Effector memory CD4-positive, alpha-beta T cell (primary cell): ENCODE measurements at places on chromosomes 1 and 21.

DNA sequence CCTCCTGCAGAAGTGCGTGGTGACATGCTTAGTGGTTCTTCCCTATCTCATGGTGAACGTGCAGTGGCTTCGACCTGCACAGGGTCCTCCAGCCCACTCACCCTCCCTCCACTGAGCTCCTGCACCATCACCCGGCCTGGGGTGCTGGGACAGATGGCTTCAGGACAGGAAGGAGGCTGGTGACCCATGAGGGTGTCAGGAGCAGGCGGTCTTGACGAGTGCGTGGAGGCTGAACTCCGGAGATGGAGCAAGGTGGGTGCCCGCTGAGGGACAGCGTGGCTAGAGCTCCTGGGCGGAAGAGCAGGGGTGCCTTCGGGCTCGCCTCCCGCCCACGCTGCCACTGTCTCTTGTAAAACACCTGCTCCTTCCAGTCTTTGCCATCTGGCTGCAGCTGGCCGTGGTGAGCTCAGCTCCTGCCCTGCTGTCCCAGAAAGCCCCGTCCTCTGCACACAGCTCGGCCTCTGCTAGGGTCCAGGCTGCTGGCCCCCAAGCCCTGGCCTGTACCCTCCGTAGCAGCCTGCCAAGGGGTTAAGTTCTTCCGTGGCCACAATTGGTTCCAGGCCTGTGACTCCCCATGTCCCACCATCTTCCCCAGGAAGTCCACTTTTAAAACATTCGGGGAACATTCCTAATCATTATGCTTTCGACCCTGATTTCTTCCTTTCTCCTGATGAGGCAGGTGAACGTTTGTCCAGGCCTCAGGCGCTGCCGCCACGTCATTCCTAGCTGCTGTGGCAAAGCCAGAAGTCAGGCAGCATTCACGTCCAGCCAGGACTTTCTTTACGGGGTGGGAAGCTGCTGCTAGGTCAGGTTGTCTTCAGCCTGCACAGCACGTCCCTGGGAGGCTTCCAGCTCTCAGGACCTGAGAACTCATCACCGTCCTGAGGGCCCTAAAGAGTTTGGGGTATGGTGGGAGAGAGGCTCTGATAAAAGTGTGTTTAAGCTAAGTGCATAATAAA lies 8.1 kb downstream of the KRTAP10-1 start:
- DNase-seq: no peak

GRCh38 chr1:232662910-232663309 lies 33.0 kb upstream of the SIPA1L2 start:
- no peak for DNase-seq

DNA sequence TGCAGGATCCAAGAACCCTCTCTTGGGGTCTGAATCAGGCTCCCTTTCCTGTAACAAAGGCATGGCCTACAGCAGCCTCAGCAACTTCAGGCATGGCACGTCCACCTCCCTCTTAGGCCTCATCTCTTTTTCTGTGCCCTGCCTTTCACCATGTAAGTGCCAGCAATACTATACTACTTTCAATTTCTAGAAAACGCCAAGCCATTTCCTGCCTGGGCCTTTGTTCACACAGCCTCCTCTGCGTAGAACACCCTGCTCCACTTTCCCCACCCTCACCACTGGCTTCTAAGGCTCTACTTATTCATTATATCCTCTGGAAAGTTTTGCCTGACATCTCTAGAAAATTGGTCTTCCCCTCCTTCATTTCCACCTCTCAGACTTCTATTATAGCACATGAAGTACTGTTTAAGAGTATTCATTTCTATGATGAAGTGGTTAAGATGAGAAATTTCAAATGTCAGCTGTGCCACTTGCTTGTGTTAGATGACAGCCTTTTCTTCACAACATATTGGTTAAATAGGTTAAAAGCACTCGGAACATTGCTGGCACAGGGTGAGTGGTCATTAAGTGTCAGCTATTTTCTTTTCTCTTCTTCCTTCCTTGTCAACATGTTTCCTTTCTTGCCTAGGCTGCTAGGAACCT lies 41.6 kb upstream of the VWA5B1 start:
- DNase-seq: no peak

DNA sequence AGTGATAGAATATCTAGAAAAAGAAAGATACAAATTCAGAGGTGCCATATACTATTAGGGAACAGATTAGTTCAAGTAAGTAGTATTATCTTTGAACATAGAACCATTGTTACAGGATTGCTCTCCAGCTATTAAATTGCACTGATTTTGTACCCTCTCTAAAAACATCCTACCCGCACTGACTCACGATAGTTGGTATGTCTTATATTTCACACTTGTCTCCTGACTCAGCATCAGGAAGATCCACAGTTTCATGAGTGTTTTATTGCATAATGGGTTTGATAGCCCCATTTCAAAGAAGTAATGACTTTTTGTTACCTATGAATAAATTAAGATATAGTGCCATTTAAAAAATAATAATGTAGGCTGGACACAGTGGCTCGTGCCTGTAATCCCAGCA lies 6.0 kb downstream of the TATDN3 start:
- no peak for DNase-seq

GRCh38 chr1:62781841-62782543 lies 1.9 kb upstream of the ATG4C start:
- no peak for DNase-seq

DNA sequence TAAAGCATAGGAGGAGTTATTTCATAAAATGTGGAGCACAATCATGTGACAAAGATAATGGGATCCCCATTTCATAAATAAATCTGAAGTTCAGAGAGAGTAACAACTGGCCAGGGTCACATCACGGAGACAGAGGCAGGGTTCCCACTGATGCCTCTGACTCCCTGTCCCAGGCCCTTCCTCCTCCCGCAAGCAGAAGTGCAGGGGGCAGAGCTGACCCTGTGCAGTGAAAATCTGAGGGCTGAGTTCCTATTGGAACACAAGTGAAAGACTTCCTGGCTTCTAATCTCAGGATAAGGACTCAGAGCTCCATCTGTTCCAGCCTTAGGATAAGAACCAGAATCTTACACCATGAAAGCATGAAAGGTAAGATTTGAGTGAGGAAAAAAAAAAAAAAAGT lies 22.0 kb downstream of the SELL start:
- DNase-seq: no peak

- no peak for DNase-seq
These were observed 413.4 kb downstream of the DSCAM start for GRCh38 chr21:40433538-40433937.

DNA sequence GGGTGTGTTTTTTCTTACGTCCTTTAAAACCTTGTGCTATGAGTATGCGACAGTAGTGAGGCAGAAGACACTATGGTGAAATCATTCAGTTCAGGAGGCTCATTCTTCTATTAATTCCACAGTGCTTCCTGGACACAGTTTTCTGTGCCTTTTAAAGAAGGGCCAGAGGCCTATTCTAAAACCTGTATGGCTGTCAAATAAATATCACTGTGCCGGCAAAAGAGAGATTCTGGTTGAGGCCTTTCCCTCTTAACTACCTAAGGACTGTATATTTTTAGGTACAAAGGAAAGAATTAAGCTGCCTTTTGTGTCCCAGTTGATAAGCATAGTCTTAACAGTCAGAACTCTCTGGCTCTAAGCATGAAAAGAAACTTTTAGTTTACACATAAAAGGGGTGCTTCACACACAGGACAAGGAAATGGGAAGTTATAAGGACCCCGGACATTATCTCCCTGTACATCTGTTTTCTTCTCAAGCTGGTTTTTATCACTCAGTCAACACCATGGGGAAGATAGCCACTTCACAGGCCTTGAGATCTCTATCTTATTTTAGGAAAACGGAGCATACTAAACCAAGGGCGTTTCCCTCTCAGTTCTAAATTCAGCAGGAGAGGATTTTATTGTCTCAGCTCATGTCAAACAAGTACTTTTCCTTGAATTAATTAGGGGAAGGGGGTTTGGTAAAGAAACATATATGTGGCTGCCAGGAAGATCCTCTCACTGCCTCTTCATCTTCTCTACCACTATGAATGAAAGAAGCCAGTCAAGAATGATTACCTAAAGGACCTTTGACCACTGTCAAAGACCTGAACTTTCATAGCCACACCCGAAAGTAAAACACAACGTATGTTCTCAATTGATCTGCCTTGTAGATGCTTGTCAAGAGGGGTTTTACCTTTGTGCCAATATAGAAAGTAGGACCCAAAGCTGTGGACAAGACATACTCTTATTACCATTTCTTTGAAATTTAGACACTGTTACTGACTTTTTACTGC lies 71.4 kb upstream of the HSPA13 start:
- DNase-seq: no peak

DNA sequence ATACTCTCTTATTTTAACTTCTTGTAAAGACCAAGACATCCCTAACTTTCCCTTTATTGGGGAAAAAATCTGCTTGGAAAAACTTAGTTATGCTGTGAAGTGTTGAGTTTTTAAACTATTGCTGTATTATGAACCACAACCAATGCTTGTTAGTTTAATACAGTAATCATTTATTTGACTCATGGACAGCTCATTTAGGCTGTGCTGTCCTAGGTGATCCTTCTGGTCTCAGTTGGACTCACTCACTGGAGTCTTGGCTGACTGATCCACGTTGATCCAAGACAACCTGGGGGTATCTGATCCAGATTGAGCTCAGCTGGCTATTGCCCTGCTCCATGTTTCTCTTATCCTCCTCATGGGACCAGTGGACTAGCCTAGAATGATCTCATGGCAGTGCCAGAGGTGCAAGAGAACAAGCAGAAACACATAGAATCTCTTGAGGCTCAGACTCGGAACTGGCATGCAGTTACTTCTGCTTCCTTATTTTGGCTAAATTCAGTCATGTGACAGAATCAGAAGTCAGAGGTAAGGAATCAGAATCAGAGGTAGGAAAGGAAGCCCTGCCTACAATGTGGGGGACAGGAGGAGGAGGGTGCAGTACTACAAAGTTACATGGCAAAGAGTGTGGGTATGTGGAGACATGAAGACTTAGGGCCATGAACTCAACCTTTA lies 156.5 kb downstream of the FGGY start:
- DNase-seq: no peak

- no peak for DNase-seq
These were observed 103.6 kb downstream of the PSMG1 start for GRCh38 chr21:39079617-39080016.

DNA sequence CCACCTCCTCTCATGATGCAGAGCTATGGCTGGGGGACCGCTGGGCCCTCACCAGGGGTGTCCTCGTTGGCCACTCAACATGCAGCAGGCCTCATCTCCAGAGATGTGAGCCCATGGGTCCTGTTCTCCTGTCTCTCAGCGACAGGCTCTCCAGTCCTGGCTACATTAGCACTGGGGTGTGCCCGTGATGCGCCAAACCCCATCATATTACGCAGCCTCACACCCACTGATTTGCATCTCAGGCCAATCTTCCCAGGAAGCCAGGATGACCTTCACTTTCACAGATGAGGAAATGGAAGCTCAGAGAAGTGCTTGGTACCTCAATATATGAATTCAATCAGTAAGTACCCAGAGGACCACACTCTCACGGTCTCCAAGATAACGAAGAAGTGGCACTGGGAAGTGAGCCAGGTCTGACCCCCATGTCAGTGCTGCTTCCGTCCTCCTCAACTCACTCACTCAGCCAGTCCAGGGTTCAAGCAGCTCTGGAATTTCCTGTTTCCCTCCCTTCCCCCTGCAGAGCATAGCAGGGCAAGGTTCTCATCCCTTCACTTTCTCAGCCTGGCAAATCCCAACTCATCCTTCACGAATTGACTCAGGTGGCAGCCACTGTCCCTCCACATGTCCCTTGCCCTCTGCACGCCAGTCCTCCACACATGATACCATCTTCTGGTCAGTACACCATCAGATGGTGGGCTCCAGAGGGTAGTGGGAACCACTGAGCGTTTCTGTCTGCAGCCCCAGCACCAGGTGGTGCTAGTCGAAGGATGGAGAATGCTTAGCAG lies 28.9 kb upstream of the EVA1B start:
- no peak for DNase-seq

- DNase-seq: no peak
These were observed 437.3 kb downstream of the PLA2G4A start for GRCh38 chr1:187266051-187266450.

GRCh38 chr1:231862611-231863010 lies 236.0 kb downstream of the DISC1 start:
- DNase-seq: no peak

DNA sequence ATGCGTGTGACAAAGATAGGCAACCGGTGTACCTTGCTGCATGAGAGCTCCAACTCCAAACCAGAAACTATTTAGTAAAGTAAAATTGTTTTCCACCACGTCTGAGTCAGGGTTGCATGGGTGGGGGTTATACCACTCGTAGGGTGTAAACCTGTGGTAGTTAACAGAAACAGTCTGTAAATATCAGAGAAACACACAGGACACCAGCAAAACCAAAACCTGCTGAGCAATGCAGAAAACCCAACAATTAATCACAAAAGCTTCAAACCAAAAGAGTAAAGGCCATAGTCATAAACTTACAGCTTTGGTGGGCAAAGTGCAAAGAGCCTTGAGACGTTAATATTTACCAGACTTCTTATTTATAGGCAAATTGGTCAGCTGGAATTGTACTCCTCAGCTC lies 282.7 kb downstream of the BACH1 start:
- no peak for DNase-seq

- DNase-seq: no peak
These were observed 142.2 kb downstream of the PAPPA2 start for GRCh38 chr1:176605176-176605575.

DNA sequence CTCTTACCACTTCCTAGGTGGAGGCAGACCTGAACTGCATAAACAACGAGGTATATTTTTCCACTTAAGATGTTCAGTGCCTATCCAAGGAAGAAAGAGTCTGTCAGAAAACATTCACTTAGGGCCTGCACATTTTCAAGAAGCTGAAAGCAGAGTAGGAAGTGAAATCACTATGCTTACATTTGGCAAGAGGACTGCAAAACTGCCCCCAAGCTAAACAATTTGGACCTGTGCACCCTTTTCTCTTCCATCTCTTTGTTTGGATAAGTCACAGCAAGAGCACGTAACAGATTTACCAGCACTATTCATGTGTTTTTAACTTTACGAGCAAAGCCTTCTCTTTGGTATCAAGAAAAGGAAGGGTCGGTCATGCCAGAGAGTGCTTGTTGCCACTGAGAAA lies 13.2 kb upstream of the BEND5 start:
- DNase-seq: no peak

DNA sequence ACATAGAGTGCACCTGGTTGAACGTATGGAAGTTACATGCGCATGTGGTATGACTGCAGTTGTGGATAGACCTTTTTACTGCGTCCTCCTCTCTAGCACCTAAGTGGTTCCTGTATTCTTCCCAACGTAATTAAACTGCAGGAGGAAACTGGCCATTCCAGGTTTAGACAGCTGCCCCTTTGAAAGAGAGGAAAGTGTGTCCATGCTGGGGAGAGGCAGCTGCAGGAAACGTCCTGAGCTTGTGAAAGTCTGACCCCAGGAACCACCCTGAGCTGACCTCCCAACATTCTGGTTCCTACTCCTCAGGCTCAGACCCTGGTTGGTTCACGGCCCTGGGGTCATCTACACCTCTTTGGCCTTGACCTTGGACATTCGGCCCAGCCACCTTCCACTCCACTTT lies 309.3 kb downstream of the DISC1 start:
- DNase-seq: no peak

- peak; percentile 47 for DNase-seq
These were observed 2.5 kb upstream of the TNFRSF18 start for GRCh38 chr1:1208713-1209433.

- DNase-seq: peak; percentile 29
These were observed 5.5 kb downstream of the SMPDL3B start for GRCh38 chr1:27940297-27940696.

GRCh38 chr1:220487297-220487820 lies 40.6 kb upstream of the MARK1 start:
- no peak for DNase-seq
